ENCODE measurements at places on chromosomes 16 and 17.

GRCh38 chr17:40452216-40452787, 9.1 kb downstream of the IGFBP4 start:
- peak; percentile 42 for DNase-seq

- DNase-seq: no peak
Measured at GRCh38 chr17:63514477-63514876, 8.7 kb upstream of the KCNH6 start.

DNA sequence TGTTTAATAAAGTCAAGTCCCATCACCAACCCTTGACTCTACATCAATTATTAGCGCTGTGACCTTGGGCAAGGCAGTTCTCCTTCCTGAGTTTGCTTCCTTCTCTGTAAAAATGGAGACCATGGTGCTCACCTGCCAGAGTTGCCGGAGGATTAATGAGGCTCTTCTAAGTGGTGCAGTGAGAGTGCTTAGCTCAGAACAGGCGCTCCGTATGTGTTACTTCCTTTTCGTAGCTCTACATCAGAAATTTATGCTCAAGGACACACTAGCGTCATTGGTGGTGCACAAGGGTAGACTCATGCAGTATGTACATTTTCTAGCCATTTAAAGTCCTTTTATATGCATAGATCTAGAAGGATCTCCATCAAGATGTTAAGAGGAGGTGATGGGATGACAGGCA, 17.4 kb upstream of the CMIP start:
- DNase-seq: no peak

GRCh38 chr17:34493917-34494316, 85.5 kb upstream of the TMEM132E start:
- no peak for DNase-seq

DNA sequence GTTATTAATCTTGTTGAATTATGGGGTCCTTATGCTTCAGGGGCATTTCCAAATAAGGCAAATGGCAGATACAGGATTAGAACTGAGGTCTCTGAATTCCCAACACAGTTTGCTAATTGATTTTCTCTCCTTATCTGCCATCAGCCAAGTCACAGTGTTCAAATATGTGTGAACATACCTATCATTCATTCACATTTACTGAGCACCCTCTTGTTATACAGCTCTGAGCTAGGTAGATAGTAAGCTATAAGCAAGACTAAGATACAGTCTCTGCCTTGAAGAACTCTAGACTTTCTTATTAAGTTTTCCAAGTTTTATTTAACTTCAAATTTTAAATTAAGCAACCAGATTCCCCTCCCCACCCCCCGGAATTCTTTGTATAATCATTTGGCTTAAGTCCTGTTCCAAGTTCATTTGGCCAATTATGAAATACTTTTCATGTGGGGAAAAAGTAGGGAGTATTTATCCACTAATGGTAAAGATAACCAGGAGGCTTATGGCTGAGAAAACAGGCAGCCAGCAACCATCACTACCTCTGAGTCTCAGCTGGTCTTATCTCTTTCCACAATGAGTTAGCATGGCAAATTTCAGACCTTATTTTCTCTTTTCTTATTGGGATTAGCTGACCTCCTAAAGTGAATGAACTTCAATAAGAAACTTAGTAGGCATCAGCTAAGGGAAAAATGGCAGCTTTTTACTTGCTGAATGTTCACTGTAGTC, 31.4 kb upstream of the CORO6 start:
- DNase-seq: no peak

- no peak for DNase-seq
Measured at GRCh38 chr17:1920948-1921351, 91.1 kb downstream of the RPA1 start.

DNA sequence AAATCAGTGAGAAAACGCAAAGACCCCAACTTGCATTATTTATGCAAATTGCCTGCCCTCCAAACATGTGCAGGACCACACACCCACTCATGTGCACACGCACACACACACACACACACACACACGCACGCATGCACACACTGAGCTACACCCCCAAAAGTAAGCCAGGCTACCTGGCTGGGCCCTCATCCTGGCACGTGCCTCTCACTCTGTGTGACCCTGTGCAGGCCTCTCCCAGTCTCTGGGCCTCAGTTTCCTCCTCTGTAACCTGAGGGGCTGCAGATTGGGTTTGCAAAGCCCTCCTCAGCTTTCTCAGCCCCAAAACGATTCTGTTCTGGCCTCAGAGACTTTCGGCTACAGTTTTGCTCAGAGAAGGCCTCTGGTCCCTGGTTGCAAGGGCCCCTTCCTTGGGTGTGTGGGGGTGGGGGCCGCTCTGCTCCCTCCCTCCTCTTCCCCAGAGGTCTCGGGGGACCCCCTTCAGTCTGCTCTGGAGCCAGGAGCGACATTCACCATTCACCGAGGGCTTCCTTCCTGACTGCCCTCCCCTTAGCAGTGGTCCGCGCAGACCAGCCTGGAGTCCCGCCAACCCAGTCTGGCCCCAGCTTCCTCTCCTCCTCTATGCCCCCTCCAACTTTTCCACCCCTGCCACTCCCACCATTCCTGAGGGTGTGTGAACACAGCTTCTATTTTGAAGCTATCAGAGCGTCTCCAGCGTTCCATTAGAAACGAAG, 5.4 kb upstream of the PIK3R6 start:
- no peak for DNase-seq

- DNase-seq: no peak
Measured at GRCh38 chr17:68783861-68784260, 171.3 kb downstream of the ABCA8 start.

GRCh38 chr17:59520251-59520650, 45.2 kb upstream of the DHX40 start:
- no peak for DNase-seq

DNA sequence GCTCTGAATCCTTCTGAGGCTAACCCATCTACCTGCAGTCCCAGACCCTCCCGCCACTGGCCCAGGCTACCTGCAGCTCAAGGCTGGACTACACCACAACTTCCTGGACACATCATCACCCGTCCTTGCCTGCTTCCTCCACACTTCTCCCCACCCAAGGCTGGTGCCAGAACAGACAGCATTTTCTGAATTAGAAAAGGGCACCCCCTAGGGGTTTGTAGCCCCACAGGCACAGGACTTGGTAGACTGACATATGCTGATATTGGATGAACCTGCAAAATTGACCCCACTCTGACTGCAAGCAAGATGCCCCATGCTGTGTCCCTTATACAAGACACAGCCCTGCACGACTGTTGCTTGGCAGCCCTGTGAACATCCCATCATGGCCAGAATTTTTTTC, 271.5 kb upstream of the C16orf82 start:
- peak; percentile 3 for DNase-seq

GRCh38 chr16:57804111-57804837, 2.0 kb upstream of the KIFC3 start:
- DNase-seq: no peak

- no peak for DNase-seq
Measured at GRCh38 chr17:61402978-61403800, 3.5 kb downstream of the TBX2 start.

- DNase-seq: no peak
Measured at GRCh38 chr17:8227238-8227581, 16.8 kb upstream of the AURKB start.

DNA sequence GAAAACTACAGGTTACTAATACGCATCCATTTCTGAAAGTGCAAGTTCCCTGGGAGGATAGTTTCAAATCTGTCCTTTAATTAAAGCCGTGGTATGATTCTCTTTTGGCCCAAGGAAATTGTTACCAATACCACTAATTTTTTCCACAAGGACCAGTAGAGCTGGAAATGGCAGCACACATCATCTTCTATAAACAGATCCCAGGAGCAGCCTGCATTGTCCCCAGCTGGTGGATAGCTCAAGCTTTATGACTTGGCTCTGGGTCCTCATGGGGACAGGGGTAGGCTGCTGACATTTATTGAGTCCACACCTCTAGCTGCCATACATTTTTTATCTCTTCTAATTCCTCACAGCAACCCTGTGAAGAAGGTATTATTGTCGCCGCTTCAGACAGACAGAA, 35.8 kb upstream of the BHLHA9 start:
- no peak for DNase-seq

- DNase-seq: no peak
Measured at GRCh38 chr16:1208239-1208830, 16.7 kb downstream of the TPSG1 start.

DNA sequence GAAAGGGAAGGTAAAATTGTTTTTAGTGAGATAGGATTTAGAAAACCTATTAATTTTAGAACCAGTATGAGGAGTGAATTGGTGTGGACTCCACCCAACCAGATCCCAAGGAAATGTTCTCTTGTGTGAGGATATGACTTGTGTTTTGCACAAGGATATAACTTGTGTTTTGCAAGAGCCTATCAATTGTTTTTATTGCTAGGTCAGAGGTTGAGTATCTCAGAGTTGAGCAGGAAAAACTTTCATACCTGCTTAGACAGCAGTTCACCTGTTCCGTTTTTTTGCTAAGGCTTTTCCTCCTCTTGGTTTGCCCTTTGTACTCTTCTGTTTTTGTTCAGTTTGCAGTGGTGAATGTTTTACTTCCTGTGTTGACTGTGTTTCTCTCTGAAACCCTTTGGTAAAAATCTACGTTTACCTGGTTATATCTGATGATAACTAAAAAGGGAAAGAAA, 5.1 kb downstream of the NBR1 start:
- DNase-seq: no peak

DNA sequence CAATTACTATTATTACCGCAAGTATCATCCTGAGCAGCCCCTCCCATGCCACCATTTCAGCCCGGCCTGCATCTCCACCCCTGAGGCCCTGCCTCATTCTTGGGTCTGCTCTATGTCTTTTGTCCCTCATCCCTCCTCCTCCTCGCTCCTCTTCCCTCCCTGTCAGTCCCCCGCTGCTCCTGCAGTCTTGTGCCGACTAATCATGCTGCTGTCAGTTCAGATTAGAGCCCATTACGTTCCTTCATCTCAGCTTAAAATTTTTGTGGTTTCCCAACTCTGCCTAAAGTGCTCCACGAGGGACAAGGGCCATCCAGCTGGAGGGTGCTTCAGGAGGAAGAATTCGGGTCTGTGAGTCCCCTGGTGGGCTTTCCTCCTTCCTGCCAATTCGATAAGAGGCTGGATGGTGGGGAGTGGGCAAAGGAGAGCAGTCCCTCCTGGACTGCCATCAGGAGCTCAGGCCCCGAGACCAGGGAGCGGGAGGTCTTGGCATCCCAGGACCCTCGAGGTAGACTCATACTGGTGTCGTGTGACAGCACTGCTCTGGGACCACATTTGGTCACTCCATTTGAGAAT, 32.9 kb upstream of the GOSR2 start:
- no peak for DNase-seq

GRCh38 chr16:23901178-23902033, 65.6 kb downstream of the PRKCB start:
- DNase-seq: no peak

- no peak for DNase-seq
Measured at GRCh38 chr17:53807286-53807685, 15.4 kb upstream of the KIF2B start.

- DNase-seq: no peak
Measured at GRCh38 chr16:54090602-54091001, 196.0 kb downstream of the IRX3 start.

GRCh38 chr17:56432443-56432842, 161.1 kb upstream of the NOG start:
- no peak for DNase-seq

DNA sequence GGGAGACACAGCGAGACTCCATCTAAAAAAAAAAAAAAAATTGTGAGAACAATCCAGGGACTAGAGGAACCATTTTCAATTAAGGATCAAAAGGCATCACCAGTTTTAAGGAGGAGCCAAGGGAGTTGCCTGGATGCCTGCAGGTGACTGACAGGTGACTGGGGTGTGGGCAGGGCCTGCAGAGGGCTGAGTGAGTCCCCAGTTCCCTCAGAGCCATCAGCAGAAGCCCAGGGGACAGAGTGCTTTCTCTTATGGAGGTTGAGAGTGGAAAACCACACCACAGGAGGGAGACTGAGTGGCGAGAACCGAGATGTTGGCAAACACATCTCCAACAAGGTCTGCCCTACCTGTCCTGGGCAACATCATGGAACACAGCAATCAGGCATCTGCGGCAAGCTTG, 27.1 kb upstream of the CREBBP start:
- DNase-seq: no peak

- no peak for DNase-seq
Measured at GRCh38 chr16:4136229-4136813, 20.1 kb upstream of the ADCY9 start.

DNA sequence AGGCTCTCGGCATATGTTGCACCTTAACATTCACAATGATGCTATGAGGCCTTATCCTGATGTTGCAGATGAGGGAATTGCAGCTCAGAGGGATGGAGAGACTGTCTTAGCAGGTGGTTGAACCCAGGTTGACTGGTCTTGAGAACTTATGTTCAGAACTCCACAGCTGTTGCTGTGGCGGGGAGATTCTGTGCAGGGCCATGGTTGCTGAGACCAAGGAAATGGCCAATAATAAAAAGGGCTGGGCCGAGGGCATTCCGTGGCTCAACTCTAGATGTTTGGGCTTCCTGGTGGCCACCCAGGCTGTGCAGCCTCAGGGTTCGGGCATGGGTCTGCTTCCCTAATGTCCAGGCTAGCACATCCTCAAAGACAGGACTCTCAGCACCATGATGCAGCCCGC, 5.9 kb downstream of the KSR1 start:
- no peak for DNase-seq

- no peak for DNase-seq
Measured at GRCh38 chr17:57766318-57766943, 21.3 kb upstream of the CCDC182 start.

- no peak for DNase-seq
Measured at GRCh38 chr16:54505549-54506213, 219.1 kb upstream of the IRX3 start.

- DNase-seq: no peak
Measured at GRCh38 chr16:49085686-49086085, 196.0 kb downstream of the CBLN1 start.

- DNase-seq: no peak
Measured at GRCh38 chr17:48604770-48605329, at the start of gene HOXB6. Gene HOXB6 (minus strand): TSS chr17:48604986. CDS start chr17:48598150, 6,836 bp downstream.

- DNase-seq: no peak
Measured at GRCh38 chr17:59954856-59955255, 9.7 kb downstream of the RNFT1 start.

DNA sequence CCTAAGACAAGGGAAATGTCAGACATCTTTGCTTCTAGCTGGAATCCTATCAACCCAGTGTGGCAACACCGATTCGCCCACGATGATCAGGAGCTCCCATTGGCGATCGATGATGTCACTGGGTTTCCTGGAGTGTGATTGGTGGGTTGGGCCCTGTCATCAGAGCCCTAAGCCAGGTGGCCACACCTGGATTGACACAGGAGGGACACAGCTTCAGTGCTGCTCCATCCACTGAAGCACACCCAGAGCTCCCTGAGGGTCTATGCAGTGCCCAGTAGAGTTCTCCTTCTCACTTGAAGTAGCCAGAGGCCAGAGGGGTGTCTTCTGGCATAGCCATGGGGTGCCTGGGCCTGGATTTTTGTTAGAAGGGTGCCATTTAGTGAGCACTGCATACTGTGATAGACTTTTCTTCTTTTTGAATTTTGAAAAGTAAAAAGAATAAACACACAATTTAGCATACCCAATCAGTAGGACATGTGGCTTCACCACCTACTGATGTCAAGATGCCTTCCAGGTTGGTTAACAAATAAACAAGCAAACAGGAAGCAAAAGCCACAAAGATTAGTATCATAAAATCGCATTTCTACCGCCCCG, 77.6 kb downstream of the CMIP start:
- no peak for DNase-seq
